Activated naive CD8-positive, alpha-beta T cell treated with anti-CD3 and anti-CD28 coated beads, Interleukin-2, amount 10 ng/mL, durations not matched to agents 7 days and 5 days (primary cell): ENCODE measurements at places on chromosomes 13 and 19. TPM values are rescaled to one million over a fixed set of nuclear protein-coding genes. Genes with fewer than 3 reads are reported as not detected.

DNA sequence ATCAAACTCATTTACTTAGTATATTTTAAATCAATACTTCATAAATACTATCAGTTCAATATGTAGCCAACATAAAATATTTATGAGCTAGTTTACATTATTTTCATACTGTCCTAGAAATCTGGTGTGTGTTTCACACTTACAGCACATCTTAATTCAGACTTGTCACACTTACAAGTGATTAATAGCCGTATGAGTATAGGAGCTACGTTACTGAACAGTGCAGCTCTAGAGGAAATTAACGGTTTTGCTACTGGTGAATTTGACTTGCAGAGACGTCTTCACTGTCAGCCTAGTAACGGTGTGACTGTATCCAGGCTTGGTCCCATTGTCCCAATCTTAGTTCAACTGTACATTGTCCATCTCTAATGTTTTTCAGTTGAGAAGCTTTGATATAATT lies 33.7 kb upstream of the POSTN start:
- H3K27ac ChIP-seq = no peak overlapping the region
- H3K4me3 ChIP-seq = no peak overlapping the region
- no peaks in the 10 kb centered on the region for H3K4me1 ChIP-seq
- H3K36me3 ChIP-seq = no peaks in the 10 kb centered on the region

- H3K36me3 ChIP-seq = no peaks in the 10 kb centered on the region
- peaks cover 18% of the 10 kb centered on the region for H3K4me1 ChIP-seq
- H3K27ac ChIP-seq = no peak overlapping the region
Observed at GRCh38 chr19:7006135-7006704, 15.0 kb downstream of the MBD3L2B start.

DNA sequence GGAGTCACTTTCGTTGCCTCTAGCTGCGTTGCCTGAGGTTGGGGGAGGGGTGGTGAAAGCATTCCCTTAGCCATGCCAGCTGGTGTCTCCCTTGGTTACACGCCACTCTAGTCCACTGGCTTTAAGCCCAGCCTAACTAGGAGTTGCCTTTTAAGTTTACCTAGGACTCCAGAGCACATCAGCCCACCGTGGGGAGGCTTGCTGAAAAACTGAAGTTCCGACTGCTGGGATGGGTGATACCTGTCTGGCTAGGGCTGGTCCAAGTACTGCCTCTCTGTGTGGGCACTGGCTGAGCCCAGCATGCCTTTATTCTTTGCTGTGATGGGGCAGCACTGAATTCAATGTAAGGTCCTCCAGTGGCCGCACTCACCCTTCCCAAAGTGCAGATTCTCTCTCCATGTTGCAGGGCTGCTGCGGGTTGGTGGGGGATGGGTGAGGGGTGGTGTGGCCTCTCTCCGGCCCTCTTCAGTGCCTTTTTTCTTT lies 11.8 kb upstream of the CEACAM1 start:
- DNase-seq = peak; percentile 15
- no peak overlapping the region for H3K4me3 ChIP-seq
- H3K27me3 ChIP-seq = no peaks in the 10 kb centered on the region

GRCh38 chr19:42370626-42371175 lies 19.4 kb downstream of the CNFN start:
- no peaks in the 10 kb centered on the region for H3K36me3 ChIP-seq
- H3K27ac ChIP-seq = no peak overlapping the region
- H3K4me3 ChIP-seq = no peak overlapping the region
- DNase-seq = no peak
- H3K4me1 ChIP-seq = no peaks in the 10 kb centered on the region

- DNase-seq = no peak
- no peak overlapping the region for H3K27ac ChIP-seq
- H3K4me1 ChIP-seq = no peaks in the 10 kb centered on the region
Observed at GRCh38 chr19:30672926-30673325, 300.7 kb downstream of the ZNF536 start.

DNA sequence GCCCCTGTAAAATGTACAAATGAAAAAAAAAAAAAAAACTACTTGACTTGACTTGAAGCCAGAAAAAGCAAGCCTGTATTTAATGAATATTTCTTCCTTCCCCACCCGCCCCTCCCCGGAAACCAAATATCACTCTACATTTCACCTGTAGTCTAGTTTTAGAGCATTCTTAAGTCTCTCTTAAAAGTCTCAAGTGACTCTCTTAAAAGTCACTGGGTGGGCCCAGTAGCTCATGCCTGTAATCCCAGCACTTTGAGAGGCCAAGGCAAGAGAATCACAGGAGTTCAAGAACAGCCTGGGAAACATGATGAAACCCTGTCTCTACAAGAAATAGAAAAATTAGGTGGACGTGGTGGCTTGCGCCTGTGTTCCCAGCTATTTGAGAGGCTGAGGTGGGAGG lies 72.0 kb downstream of the TSC22D1 start:
- no peak overlapping the region for H3K27ac ChIP-seq
- H3K27me3 ChIP-seq = no peaks in the 10 kb centered on the region
- H3K4me1 ChIP-seq = no peaks in the 10 kb centered on the region
- no peak for DNase-seq
- no peaks in the 10 kb centered on the region for H3K36me3 ChIP-seq

- H3K4me1 ChIP-seq = no peaks in the 10 kb centered on the region
- no peak overlapping the region for H3K27ac ChIP-seq
Observed at GRCh38 chr13:38042771-38043170, 173.2 kb upstream of the TRPC4 start.

The HIF3A gene
- total RNA-seq = not detected
